ENCODE measurements at places on chromosomes 1 and 21.

- DNase-seq: no peak
Observed at GRCh38 chr1:4212796-4213195, 312.7 kb upstream of the C1orf174 start.

GRCh38 chr1:58660105-58660504 is 39.8 kb downstream of the MYSM1 start:
- DNase-seq: no peak

GRCh38 chr1:6098303-6099215 is 52.9 kb downstream of the KCNAB2 start:
- no peak for DNase-seq

DNA sequence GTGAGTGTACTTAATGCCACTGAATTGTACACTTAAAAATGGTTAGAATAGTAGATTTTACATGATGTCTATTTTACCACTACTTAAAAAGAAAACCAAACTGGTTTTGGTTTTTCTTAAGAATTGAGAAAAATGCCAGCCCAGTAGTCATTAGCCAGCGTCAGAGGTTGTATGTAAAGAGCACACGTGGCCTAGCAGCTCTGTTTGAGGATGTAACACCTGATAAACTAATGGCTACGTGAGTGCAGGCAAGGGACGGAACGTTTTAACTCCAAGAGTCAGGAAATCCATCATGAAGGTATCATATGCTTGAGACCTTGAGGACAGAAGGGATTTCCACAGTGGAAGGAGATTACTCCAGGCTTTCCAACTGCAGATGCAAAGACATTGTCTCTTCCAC is 223.7 kb downstream of the MRPL39 start:
- DNase-seq: no peak

GRCh38 chr1:172874950-172875349 is 175.8 kb downstream of the TNFSF18 start:
- DNase-seq: no peak
